ENCODE measurements at places on chromosomes 16 and 17. TPM values are rescaled to one million over a fixed set of nuclear protein-coding genes. Genes with fewer than 3 reads are reported as not detected.

The TERB1 gene
- total RNA-seq = not detected

The SNAI3 gene
- total RNA-seq = not detected

The RAMP2 gene
- 52.2 TPM for total RNA-seq

DNA sequence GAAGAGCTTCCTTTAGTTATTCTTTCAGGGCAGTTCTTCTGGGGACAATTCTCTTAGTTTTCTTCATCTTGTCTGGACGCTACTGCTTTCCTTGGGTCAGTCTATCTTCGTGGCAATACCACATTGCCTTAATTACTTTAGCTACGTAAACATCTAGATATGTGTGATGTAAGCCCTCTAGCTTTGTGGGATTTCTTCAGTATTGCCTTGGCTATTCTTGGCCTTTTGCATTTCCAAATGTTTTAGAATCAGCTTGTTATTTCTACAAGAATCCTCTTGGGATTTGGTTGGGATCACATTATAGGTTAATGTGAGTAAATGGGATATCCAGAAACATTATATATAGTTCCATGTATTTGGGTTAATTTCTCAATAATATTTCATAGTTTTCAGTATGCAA, 9.0 kb upstream of the ST6GALNAC2 start:
- no peak for DNase-seq
